Stimulated activated CD4-positive, alpha-beta T cell treated with anti-CD3 and anti-CD28 coated beads, Interleukin-4, amount 100 ng/mL, for 4 hours (primary cell): ENCODE measurements at places on chromosomes 11 and 22.
A peak's percentile ranks its signal among the peaks of the same experiment; 100 is the strongest.

GRCh38 chr11:48017105-48017830 lies 36.9 kb downstream of the PTPRJ start:
- DNase-seq: peak; percentile 15

- DNase-seq: no peak
Observed at GRCh38 chr11:117232911-117233409, 489 bp downstream of the RNF214 start.

GRCh38 chr22:23072077-23072910 lies 2.0 kb downstream of the GNAZ start:
- no peak for DNase-seq

DNA sequence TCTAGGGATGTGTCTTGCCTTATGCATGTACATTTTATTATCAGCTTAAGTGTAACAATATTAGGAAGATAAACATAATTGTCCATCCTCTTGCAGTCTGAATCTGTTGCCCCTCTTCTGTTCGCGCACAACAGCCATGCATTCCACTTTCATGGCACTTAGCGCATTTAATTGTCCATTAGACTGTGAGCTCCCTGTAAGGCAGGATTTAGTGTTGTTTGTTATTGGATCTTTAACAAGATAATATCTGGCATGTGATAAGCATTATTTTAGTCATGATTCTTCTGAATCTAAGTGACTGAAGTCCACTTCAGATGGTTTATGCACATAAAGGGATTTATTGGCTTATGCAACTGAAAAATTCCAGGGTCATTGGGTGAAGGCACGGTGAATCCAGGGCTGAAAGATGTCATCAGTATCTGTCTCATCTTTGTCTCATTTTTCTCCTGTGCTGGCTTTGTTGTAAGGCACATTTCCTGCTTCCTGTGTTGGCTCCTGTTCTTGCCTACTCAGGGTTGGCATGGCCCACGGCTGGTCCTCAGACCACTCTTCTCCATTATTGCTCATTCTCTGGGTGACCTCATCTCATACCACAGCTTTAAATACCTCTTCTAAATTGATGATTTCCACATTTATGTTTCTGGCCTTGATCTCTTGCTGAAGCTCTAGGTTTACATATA lies 37.6 kb downstream of the ATXN10 start:
- no peak for DNase-seq

GRCh38 chr11:121936781-121937447 lies 179.1 kb downstream of the BLID start:
- no peak for DNase-seq
